NCI-H1694 treated with DMSO at 0.1 percent for 48 hours (cell line): ENCODE measurements at places on chromosomes 5 and 9.

GRCh38 chr9:97705354-97705950, 8.3 kb upstream of the XPA start:
- no peak for DNase-seq

DNA sequence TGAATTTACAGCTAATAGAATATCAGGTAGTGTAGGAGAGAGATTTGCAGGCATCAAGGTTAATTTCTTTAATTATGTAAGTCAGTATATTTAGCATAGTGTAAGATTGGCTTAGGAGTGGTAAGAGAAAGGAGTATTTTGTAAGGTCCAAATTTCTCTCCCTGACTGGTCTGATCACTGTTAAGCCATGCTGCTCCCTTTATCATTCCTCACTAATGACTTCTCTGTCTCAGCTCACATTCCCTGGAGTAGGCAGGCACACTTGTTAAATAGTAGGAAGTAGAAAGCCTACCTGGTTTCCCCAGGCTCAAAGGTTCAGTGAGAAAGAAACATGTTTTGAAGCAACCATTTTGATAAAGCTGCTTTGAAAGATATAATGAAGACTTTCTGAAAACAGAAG, 90.7 kb downstream of the SMIM15 start:
- DNase-seq = no peak

DNA sequence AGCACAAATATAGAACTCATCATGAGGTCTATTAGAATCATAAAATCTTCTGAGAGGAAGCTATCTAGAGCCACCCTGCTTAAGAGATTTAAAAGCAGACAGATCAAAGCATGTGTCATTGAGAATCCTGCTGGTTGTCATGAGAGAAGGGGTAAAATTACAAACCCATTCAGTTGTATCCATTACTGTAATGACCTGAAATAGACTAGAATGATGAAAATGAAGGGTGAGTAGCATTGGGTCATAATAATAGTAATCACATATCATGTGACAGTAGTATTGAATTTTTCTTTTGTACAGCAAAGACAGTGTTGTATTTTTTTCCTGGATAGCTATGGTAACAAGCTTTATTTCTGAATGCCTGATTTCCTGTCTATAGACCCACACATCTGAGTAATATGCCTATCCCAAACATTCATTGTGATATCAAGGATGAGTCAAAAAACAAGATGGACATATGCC, 149.0 kb downstream of the PDE4D start:
- DNase-seq = no peak

DNA sequence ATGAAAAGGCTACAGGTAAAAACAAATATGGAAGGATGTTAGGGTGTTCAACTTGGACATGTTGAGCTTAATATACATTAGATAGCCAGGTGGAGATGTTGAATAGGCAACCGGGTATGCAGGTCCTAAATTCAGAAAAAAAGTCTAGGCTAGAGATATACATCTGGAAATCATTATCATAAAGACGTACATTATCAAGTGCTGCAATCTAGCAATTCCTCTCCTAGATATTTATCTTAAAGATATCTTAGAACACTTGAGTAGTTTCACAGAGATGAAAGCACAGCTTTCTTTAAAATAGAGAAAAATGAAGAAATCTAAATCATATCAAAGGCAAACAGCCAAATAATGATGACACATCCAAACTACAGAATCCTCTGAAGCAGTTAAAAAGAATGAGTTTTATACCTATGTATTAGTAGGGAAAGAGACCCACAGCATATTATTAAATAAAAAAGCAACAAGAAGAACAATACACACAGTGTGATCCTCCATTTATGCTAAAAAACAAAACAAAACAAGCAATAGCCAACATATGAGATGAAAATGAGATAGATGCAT, 3.8 kb downstream of the NUDCD2 start:
- no peak for DNase-seq

DNA sequence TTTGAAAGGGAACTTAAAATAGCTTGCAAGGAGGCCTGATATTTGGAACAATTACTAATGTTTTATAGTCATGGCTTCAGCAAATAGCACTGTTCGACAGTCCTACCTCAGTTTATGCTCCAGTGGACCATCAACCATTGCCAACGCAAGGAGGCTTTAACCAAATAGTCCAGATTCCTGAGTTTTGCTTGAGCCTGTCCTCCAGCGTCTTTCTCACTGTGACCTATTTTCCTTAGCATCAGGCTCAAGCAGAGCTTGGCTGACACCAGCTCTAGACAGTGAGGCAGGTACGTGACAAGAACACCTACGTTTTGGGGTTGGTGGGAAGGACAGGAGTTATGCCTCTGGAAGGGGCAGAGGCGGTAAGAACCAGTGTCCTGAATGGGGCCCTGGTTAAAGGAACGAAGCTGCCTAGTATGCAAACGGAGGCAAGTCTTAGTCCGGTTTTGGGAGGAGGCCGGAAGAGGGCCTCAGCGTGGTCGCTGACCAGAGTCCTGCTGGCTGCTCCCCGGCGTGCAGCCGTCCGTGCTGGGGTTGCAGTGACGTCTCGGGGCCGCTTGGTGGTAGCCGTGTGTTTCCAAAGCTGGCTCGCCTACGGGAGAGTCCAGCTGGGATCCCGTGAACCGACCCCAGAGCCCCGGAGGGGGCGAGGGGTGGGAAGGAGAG, 998 bp upstream of the FGF18 start:
- DNase-seq = peak; percentile 19

DNA sequence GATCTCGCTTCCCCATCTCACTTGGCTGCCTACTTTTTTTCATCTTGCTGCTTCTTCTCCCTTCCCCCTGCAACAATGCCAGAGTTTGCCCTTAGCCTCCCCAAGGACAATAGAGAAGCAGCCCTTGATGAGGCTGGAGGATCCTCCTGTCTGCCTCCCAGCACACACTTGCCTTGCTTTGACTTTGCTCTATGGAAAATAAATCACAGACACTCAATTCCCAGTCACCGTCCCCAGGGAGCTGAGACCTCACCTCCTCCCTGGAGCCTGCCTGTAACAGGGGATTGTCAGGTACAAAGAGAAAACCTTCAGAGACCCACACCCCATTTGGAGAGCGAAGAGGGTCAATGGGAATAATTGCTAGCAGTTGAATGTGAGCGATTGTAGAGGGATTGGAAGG, 242.1 kb upstream of the ZNF462 start:
- no peak for DNase-seq

DNA sequence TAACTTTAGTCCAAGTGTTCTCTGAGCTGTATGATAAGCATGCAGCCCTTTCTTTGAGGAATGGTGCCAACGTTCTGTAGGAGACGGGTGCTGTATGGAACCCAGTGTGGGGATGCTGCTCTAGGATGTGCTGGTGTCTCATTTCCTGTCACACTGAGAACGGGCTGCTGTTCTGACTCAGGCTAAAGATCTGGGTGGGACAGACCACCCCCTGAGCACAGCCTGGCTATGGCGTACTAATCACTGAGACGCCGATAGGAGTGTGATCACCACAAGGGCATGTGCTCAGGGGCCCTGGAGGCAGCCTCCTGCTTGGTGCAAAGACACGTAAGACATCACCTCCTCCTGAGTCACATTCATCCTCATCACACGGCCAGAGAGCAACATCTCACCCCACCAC, 240.4 kb downstream of the IRX2 start:
- DNase-seq = no peak

GRCh38 chr5:181221792-181222629, 1.1 kb upstream of the TRIM41 start:
- no peak for DNase-seq

- DNase-seq = no peak
Measured at GRCh38 chr5:123865641-123866040, 353.7 kb downstream of the CSNK1G3 start.

GRCh38 chr5:168734620-168735300, 155.6 kb upstream of the PANK3 start:
- peak; percentile 37 for DNase-seq

GRCh38 chr9:64773491-64773931, 511.5 kb downstream of the FOXD4L5 start:
- DNase-seq = no peak

DNA sequence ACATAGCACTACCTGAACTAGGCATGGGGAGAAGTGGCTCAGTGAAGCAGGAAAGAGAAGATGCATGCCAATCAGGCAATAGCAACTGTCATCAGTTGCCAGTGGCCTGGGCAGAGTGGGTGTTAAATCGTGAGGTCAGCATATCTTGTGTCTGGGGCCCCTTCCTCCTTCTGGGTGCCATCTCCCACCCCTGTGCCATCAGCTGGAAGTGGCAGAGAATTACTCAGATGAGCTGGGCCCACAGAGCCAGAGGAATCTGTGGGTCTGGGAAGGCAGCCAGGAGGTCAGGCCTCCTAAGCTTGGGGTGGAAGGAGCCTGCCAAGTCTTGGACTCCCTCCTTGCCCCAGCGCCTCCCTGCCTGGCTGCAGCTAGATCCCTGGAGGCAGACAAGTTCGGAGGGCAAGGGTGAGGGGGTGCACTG, 66.5 kb downstream of the GALNT12 start:
- no peak for DNase-seq

DNA sequence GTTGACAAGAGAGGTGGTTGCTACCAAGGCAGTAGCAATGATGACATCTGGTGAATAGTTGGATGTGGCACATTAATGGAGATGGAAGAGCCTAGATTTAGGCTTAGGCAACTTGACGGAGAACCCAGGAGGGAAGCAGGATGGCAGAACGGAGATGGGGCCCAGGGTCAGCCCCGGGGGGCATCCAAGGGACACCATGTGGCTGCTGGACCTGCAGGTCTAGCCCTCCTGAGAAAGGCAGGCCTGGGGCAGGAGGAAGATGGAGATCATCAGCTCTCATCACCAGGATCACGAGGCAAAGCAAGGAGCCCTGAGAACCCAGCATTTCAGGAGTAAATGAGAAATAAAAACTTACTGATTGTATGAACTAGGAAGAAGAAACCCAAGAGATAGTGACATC, 216.2 kb downstream of the AUH start:
- no peak for DNase-seq

DNA sequence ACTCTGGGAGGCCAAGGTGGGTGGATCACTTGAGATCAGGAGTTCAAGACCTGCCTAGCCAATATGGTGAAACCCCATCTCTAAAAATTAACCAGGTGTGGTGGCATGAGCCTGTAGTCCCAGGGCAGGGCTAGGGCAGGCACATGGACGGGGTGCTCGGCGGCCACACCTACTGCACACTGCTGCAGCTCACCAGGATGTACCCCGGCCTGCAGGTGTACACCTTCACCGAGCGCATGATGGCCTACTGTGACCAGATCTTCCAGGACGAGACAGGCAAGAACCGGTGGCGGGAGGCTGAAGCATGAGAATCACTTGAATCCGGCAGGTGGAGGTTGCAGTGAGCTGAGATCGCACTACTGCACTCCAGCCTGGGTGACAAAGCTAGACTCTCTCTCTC, 3.2 kb downstream of the ST6GALNAC4 start:
- DNase-seq = no peak

DNA sequence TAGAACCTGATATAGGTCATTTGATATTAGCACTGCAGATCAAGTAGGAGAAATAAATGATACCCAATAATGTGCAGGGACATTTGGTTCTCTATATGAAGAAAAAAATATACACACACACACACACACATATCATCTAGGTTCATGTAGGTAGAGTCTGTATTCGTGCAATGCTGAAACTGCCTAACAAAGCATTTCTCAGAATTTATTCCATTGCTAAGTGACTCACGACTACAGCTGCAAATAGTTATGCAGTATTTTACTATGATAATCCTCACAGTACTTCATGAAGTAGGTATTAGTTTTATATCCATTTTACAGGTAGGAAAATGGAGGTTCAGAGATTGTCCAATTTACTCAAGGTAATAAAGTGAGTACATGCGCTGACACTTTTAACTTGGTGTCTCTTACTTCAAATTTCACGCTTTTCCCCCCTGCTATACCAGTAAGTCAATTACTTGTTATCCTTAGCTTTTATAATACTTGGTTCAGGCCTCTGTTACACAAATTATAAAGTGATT, 2.4 kb downstream of the GIN1 start:
- no peak for DNase-seq

DNA sequence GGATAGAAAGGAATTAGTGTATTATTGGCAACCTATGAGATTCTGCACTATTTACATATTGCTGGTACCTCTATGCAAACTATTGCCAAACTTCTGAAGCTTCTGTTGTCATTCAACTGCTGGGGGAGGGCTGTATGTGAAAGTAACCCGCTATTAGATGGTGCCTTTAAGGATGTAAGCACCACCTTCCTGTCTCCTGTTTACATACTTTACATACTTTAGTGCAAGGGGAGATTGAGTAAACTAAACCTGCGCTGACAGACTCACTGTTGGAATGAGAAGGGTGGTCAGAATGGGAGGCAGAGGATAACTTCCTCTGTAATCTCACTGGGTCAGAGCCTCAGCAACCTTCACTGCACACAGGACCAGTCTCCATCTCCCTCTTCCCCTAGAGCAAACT, 123.8 kb downstream of the NR3C1 start:
- no peak for DNase-seq

DNA sequence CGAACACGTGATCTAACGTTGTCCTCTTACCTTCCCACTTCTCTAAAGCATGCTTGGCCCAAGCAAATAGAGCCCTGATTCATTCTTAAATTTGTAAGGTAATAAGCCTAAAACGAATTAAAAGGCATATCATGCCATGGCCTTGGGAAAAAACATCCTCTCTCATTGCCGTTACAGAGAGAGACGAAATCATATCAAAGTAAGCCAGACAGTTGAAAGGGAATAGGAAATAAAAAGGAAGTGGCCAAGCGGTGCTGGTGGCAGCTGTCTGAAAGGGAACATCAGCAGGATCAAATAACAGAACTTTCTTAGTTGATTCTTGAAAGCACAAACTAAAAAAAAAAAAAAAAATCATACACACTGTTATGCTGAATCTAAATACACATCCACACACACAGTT, 49.1 kb upstream of the CDH6 start:
- DNase-seq = no peak

GRCh38 chr9:137502008-137502911, 43.1 kb upstream of the NSMF start:
- no peak for DNase-seq

DNA sequence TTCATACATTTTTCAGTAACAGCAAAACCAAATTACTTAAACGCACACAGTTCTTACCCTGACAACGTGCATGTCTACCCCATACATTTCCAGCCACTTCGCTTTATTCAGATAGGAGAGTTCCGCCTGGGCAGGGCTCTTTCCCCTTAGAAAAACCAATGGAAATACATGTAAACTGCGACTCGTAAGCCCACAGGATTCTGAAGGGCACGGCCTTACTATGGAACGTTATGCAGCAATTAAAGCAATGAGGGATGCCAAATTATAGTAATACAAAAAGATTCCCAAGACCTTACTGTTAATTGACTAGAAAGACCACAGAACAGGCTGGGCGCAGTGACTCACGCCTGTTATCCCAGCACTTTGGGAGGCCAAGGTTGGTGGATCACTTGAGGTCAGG, 64.5 kb downstream of the EPB41L4B start:
- DNase-seq = no peak

GRCh38 chr5:110115503-110115902, 425.8 kb downstream of the MAN2A1 start:
- no peak for DNase-seq
